ENCODE measurements at places on chromosomes 2 and 18. TPM values are rescaled to one million over a fixed set of nuclear protein-coding genes. Genes with fewer than 3 reads are reported as not detected.

DNA sequence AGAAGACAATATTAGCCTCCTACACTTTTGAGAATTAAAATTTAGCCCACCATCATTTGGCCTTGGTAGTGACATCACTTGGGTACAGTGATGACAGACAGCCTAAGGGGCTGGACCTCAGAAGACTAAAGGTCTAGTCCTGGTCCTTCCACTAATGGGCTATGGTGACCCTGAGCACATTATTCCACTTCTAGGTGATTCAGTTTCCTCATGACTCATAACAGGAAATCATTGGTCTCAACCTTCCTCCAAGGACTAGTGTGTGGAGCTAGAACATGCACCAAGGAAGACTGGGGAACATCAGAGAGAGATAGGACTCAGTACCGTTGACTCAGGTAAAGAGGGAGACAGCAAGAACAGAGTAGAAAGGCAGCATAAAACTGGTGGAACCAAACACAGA is 64.0 kb downstream of the TFCP2L1 start:
- no peak for DNase-seq

DNA sequence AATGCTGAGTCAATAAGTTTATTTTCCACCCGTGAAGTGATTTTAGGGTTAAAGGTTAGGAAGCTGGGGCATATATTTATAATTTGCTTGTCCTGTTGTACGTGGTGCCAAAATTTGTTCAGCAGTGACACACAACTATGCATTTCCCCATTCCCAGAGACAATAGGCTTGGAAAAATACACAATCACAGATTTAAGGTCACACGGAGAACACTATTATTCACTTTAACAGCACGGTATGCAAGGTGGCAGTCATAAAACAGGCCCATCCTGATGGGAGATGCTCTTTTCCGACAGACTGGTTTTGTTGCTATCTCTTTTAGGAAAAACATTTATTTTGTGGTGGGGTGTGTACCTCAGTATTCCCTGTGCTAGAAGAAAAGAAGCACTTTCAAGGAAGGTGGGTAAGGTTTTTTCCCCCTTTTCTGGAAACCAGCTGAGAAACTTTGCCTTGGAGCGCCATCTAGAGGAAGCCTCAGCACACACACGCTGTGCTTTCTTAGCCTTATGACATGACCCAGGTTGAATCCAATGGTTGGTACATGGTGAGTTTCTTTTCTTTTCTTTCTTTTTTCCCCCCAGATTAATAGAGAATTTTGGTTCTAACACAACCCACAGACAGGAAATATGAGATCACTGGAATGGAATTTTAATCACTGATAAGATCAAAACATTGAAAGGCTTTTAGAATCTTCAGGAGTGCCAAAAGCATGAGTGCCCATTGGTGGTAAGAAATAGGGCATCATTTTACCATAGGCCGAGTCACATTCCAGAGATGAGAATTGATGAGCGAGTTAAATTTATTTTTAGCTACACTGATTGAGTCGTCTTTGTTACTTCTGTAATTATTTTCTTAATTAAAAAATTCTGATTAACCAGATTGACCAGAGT is 332.1 kb downstream of the AGPS start:
- DNase-seq, result peak; percentile 48

REG3A gene
- total RNA-seq, result not detected

GNLY gene
- not detected for total RNA-seq

PLGLB2 gene
- 0.47 TPM for total RNA-seq

DNA sequence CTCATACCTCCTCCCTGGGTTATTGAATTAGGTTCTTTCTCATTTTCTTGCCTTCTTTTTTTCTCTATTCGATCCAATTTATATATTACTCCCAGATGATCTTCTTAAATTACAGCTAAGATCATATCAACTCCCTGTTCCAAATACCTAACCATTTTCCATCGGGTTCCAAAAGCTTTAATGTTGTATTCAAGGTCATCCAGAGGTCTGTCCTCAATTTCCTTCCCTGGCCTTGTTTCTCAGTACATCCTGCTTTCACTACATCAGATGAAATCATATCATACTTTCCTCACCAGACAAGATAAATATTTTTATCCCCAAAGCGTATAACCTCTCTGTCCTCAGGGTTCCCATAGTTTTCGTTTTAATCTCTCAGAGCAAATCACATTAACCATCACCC is 36.3 kb upstream of the GREB1L start:
- DNase-seq, result no peak

OR6B2 gene
- not detected for total RNA-seq
